ENCODE measurements at places on chromosomes 5 and 9.

DNA sequence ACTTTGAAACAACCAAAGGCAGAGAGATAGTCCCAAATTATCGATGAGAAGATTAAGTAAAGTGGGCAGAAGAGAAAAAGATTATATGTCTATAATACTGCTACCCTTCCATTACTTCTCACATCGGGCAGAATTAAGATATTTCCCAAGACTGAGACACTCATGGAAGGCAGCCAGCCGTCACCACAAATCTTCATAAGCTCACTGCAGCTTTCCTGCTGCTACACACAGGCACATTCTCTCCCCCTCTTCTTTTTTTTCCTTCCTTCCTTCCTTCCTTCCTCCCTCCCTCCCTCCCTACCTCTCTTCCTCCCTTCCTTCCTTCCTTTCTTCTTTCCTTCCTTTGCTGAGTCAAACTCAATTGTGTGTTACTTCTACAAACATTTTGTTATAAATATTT lies 58.7 kb upstream of the SPATA31C2 start:
- DNase-seq = peak; percentile 6

- no peak for DNase-seq
These were observed 209.0 kb downstream of the CSNK1G3 start for GRCh38 chr5:123720955-123721354.

DNA sequence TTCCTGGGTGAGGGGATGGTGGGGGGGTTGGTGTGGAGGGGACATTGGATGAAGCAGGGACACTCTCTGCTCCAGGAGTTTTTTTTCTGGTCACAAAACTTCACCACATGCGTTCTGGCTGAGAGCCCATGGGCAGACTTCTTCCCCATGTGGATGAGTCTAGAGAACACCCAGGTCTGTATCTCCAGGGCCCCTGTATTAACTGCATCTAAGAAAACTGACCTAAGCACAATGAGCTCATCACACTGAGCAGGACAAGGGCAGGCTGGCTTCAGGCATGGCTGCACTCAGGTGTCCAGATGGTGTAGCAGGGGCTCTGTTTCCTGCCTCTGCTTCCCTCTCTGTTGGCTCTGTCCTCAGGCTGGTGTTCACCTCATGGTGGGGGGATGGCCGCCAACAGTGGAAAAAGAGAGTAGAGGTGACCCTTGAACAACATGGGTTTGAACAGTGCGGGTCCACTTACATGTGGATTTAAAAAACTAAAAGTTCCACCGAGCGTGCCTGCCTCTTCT lies 85.3 kb upstream of the STC2 start:
- DNase-seq = no peak

DNA sequence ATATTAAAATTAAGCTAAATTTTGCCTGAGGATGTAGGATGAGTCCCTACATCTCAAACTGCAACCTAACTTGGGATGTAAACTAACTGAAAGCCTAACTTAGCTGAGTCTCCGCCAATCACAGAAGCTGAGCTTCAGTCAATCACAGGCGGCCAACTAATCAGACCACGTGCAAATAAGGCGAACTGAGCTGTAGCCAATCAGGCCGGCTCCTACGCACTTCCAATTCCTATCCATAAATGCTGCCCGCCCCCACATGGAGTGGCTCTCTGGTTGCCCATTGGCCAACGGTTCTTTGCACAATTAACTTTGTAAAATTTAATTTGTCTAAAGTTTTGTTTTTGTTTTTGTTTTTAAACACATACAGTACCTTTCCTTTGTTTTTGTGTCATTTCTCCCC lies 13.9 kb upstream of the GPX8 start:
- no peak for DNase-seq

- DNase-seq = no peak
These were observed 1.7 kb upstream of the CNTRL start for GRCh38 chr9:121073038-121073437.

GRCh38 chr9:129888293-129889121 lies 53.2 kb downstream of the USP20 start:
- DNase-seq = peak; percentile 98

- DNase-seq = no peak
These were observed 22.0 kb downstream of the GNG10 start for GRCh38 chr9:111683392-111683791.

- DNase-seq = no peak
These were observed 11.1 kb downstream of the BRD9 start for GRCh38 chr5:881551-881935.

GRCh38 chr5:41908374-41909079 lies 4.4 kb downstream of the RIMOC1 start:
- no peak for DNase-seq

DNA sequence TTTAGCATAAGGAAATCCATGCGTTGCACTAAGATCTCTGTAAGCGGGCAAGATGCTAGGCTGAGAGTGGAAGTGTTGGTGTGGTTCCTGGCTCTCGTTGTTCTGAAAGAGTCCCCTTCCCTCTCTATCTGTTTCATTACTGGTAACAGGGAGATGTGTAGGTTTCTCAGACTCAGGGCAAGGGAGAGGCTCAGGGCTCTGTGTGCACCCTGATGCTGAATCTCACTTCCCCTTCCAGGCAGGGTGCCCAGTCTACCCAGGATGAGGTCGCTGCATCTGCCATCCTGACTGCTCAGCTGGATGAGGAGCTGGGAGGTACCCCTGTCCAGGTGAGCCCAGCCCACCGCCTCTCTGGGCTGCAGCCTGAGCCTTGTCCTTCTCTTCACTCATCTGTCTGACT lies 45.7 kb downstream of the STOM start:
- no peak for DNase-seq

- no peak for DNase-seq
These were observed 19.2 kb downstream of the SIL1 start for GRCh38 chr5:139178935-139179334.

DNA sequence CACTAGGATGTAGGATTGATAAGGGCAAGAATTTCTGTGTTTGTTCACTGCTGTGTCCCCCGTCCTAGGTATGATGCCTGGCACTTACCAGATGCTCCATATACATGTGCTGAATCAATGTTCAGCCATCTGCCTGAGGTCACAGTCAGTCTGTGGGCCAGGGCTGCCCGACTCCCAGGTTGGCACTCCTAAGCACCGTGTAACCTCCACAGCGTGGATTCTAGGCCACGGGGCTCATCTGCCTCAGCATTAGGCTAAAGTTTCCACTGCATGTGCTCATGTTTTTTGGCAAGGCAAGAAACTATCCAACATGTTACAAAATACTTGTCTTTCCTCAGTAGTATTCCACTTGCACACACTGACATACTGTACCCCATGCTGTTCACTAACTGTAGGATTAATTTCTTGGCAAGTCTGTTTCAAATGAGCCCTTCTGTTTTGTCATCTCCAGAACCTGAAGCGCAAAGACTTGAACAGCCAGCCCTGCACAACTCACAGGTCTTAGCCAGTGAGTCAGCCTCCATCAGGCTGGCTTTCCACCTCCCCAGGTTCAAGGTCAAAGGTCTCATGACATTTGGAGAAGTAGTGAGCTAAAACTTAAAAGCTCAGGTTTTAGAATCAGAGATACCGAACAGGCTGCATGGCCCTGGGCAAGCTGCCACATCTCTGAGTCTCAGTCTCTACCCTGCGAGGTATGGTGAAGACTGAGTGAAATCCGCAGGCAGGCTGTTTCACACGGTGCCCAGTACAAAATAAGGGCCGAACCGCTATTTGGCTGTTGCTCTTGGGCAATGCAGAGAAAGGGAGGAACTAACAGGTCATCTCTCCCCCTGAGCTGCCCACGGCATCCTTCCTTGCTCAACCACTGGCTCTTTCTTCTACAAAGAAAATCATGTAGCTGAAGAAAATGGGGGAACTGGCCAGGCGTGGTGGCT lies 7.2 kb downstream of the TOR1A start:
- DNase-seq = no peak

DNA sequence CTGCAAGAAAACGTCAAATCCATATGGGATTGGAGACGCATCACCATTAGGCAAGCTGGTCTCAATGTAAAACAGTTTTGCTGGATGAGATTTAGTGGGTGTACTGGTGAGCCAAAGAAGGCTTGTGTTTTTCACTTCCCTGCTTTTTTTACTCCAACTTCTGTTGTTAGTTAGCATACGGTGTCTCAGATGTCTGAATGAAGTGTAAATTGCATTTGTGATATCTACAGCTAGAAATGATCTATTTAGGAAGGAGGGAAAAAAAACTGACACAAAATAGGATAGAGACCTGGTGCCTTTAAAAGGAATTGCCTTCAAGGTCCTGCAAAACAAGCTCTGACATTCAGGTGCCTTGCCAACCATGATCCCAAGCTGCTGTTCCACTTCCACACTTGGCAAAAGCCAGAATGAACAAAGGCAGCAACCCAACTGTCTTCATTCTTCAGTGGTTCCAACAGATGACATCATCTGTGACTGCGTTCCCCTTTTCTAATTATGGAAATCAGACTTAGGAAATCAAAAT lies 104.2 kb upstream of the RAI14 start:
- DNase-seq = no peak

- peak; percentile 100 for DNase-seq
These were observed 18.7 kb downstream of the LCP2 start for GRCh38 chr5:170278611-170279458.

DNA sequence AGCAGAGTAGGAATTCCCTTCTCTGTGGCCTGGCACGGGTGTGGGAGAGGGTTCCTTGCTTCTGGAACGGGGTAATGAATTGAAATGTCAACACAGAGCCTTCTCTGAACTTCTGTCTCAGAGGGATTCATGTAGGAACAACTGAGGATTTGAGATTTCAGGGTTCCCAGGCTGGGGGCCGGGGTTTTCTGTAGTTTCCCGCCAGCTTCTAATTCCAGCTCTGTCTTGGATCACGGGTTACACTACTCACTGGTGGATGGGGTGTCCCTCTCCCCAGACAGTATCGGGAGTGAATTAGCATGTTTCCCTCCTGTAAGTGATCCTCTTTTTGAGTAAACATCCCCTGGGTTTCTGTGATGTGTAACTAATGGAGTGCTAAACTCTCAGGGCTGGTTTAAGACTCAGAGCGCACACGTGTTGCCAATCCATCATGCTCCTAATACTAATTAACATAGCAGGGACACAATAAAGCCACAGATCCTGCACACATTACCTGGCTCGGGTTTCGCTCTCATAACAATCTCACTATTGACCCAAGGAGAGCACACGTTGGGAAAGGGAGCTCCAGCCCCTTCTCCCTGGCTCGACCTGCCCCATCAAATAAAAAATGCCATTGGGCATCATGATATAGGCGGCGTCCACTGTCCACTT lies 18.1 kb upstream of the DMRT2 start:
- no peak for DNase-seq

- DNase-seq = no peak
These were observed 155.1 kb upstream of the NR4A3 start for GRCh38 chr9:99666571-99666970.

GRCh38 chr5:77031891-77032290 lies 1.7 kb downstream of the AGGF1 start:
- no peak for DNase-seq

- no peak for DNase-seq
These were observed 64.6 kb downstream of the EHMT1 start for GRCh38 chr9:137683262-137683864.

GRCh38 chr5:1593903-1594356 lies 70.2 kb upstream of the LPCAT1 start:
- DNase-seq = no peak

GRCh38 chr9:114124666-114125475 lies 25.8 kb upstream of the KIF12 start:
- DNase-seq = no peak

GRCh38 chr5:106127341-106127781 lies 1543.4 kb downstream of the EFNA5 start:
- no peak for DNase-seq

GRCh38 chr5:177045631-177046030 lies 23.1 kb downstream of the ZNF346 start:
- no peak for DNase-seq

- no peak for DNase-seq
These were observed 653.6 kb upstream of the ITGA1 start for GRCh38 chr5:52134013-52134650.

DNA sequence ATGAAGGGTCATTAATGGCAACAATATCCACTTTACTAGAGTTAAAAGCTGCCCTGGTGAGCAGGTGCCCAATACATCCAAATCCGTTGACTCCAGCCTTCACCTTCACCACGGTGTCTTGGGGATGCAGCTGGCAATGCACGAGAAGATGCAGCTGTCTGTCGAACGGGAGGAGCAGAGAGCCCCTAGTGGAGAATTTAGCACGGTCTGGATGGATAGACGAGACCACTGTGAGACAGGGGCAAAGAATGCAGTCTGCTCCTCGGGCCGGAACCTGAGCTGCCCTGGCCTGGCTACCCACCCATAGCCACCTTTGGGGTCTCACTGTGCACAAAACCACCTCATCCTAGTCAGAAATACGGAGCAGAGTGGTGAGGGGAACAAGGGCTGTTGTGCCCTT lies 35.1 kb downstream of the ADRA1B start:
- no peak for DNase-seq

- DNase-seq = no peak
These were observed 238.3 kb downstream of the MEF2C start for GRCh38 chr5:88644676-88645075.

DNA sequence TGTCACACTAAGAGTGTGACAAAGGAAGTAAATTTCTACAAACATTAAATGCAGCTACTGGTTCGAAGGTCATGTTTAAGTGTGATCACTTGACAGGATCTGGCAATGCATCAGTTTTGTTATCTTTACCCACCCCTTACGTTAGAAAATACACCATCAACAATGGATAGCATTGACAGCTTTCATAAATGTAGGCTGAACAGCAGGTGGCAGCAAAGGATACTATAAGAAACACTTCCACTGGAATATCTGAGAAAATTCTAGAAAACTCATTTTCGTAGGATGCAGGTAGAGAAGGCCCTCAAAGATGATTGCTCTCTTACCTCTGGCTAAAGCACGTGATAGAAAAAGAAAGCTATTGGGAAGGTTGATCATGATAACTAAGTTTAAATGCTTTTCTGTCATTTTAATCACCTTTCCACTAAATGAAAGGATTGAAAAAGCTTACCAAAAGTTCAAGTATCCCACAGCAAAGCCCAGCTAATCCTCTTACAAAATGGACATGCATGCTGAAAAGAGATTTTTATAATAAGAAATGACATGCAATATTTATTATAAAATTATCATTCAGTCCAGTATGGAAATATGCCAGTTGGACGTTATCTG lies 292.5 kb downstream of the PARP8 start:
- no peak for DNase-seq

GRCh38 chr5:73994963-73995362 lies 369.0 kb downstream of the ARHGEF28 start:
- no peak for DNase-seq

GRCh38 chr9:1071730-1072129 lies 21.6 kb downstream of the DMRT2 start:
- no peak for DNase-seq

Data from KG1 (cell line).